Suprapubic skin (tissue), 4 donors: ENCODE measurements at places on chromosomes 6 and 20. TPM values are rescaled to one million over a fixed set of nuclear protein-coding genes. Genes with fewer than 3 reads are reported as not detected.
A peak's percentile ranks its signal among the peaks of the same experiment; 100 is the strongest.

The MED20 gene
- 18.0 TPM for total RNA-seq

The RAMACL gene
- 1.0 TPM for total RNA-seq

The HTR1E gene
- not detected for total RNA-seq

The WFDC5 gene
- 391 TPM for total RNA-seq

The BMP6 gene
- total RNA-seq = 7.4 TPM

The TMEM244 gene
- total RNA-seq = not detected

The LST1 gene
- total RNA-seq = 3.7 TPM

The PRDM13 gene
- total RNA-seq = not detected

The ZNF165 gene
- 0.64 TPM for total RNA-seq

The C6orf15 gene
- total RNA-seq = 20.7 TPM

The PLG gene
- total RNA-seq = not detected

The CCN5 gene
- total RNA-seq = 41.2 TPM

DNA sequence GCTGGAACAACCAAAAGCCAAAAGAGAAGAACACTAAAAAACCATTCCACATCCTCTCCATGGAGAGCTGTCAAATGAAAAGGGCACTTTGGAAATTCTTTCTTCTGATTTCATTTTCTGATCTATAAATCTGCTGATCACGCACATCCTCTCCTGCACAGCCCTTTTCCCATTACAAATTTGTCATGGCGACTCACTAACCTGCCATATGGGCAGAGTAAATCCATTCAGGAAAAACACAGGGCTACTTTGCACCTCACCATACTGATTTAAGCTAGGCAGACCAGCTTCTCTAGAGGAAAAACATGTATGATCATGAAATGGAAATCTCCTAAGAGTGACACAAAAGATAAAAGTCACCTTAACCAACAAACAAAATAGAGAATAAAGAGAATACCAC, 26.0 kb downstream of the TOMM6 start:
- no peak for DNase-seq

DNA sequence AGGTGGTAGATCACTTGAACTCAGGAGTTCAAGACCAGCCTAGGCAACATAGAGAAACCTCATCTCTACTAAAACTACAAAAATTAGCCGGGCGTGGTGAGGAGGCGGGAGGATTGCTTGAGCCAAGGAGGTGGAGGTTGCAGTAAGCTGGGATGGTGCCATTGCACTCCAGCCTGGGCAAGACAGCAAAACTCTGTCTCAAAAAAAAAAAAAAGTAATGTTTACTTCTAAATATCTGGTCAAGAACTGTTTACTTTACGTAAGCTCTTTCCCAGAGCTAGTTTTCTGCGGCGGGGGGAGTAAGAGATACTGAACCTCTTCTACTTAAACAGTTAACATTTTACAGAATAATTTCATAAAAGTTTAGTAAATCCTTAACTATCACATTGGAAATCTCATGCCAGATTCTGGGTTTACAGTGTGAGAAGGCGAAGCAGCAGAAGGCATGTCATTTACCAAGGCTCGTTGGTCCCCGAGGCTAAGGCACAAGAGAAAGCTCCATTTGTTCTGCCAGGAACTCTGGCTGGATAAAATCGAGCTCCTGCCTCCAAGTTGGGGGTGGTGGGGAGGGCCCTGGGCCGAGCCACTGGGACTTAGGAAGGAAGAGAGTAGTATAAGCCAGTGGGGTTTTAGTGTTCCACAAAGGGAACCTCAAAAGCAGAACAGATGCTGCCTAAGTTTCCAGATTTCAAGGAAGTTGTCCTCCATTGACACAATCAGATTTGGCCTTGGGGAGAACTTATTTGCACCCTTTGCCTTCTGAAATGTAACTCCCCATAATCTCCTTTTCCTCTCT, 41.7 kb downstream of the ARFGEF2 start:
- DNase-seq = no peak

DNA sequence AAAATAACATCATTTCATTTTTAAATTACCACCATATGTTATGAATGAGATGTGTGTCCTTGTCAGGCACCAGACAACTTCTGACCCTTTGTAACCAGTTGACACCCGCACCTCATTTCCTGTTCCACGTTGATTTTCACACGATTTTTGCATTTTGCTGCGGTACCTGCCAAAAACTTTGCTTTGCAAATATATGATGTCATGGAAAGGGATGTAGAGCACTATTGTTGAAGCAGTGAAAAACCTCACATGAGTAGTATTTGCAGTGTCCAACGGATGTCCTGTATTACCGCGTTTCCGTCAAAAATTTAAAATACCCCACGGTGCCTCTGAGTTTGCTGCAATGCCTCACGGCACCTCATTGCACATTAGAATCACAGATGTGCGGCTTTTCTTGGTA, 115.6 kb downstream of the MTHFD1L start:
- DNase-seq = no peak

DNA sequence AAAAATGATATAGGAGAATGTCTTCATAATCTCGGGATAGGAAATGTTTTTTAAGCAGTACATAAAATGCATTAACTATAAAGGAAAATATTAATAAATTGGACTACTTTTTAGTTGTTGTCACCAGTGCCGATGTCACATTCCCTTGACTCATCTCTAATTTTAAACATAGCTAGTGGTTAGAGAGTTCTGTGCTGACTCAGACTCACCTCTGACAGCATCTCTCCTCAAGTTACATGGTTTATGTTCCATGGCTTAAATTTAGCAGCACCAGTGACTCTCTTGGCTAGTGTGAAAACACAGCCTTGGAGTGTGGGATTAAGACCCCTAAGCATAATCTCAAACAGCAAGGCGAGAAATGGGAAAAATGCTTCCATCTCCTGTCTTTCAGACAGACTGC, 311.8 kb upstream of the MMS22L start:
- DNase-seq = no peak

- DNase-seq = no peak
Observed at GRCh38 chr6:167849846-167850459, 23.2 kb downstream of the AFDN start.

GRCh38 chr6:34383656-34384320, 8.7 kb downstream of the NUDT3 start:
- no peak for DNase-seq

DNA sequence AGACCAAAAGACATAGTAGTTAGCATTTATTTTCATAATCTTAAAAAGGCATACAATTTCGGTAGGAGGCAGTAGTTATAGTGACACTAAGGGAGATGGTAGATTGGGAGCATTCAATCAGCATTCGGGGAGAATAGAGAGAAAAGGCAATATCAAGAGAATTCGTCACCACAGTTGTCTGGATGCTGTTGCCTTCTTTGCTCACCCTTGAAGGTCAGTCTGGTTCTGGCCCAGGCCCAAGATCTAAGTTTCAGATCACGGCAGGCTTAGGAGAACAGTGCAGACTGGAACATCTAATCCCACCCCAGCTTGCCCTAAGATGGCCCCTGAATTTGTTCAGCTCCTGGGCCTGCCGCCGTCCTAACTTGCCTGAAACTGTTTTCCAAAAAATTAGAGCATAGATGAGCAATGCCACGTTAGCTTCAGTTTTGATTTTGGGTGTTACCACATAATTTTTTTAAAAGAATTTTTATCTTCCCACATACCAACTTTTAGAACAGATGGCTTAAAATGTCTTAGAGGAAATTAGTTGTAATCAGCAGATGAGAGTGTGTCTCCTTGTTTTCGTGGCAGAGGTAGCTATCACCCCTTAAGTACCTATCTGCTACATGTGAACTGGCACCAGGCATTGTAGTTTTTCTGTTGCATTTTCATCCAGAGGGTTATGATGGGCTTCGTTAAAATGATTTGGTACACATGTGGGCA, 8.3 kb upstream of the CEP85L start:
- DNase-seq = no peak

- DNase-seq = peak; percentile 40
Observed at GRCh38 chr20:5484926-5485325, 168.2 kb upstream of the PROKR2 start.

- DNase-seq = no peak
Observed at GRCh38 chr6:16285467-16286150, 47.2 kb downstream of the GMPR start.

DNA sequence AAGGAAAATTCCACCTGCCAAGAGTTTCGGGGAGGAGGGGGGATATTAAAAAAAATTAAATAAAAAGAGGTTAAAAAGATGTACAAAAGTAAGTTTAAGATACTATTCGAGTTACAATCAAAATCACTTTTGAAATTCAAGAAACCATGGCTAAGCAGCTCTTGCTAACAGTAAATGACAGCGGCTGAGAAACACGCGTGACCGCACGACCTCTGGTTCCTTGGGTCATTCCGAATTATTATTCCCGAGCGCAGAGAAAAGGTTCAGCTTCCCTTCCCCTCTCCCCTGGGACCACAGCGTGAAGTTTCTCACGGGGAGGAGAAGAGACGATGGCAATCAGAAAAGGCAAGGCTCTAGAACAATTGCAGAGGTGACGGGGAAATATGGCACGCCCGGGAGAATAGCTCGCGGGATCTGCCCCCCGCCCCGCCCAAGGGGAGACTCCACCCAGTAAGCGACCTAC, 496 bp downstream of the TMEM242 start:
- DNase-seq = peak; percentile 93

DNA sequence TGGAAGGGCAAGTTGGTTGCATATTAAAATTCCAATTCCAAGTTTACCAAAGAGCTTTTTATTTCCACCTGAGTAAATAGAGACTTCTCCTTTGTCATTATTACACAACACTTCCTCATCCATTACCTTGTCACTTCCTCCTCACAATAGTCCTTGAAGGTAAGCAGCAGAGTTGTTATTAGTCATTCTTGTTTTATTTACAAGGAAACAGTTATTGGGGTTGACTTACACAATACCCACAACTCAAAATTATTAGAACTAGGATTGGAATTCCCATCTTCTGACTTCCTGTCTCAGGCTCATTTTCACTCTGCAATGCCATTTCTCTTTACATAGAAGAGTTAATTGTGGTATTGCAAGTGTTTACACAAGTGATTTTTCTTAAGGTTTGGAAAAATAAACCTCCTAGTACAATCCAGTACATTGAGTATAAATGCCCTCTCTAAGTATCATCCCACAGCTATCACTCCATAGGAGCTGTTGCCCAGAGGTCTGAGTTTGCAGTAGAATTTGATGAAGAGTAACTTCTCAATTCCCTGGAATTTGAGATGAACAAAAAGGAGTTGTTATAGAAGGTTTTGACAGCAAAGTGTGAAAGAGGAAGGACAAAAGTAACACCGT, 28.9 kb upstream of the MTRF1L start:
- no peak for DNase-seq

DNA sequence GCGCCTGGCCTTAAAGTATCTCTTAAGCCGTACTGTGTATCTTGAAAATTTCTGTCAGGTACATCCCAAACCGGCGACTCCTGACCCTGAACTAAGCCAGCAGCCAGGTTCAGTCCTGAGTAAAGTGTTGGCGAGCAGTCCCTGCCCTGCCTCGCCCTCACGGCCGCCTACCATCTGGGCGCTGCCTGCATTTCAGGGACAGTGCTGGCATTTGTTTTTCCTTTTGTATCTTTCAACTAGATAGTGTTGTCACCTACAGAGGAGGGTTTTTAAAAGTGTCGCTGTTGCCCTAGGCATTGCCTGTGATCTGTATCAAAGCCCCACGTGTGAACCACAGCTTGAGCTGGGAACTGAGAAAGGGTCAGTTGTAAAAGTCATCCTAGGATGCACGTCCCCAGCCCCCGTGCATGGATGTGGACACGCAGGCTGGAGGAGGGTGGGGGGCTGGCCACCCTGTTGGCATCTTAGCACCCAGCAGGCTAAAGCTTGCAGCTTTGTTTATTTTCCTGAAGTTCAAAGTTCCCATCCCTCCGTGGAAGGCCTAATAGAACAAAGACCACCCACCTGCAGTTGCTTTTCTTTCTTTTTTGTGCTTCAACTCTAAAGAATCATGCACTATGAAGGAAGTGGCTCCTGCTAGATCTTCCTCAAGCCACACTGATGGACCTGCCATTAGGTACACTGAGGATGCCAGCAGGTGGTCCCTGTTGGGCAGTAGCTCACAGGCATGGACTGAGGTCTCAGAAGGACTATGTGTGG, 136.8 kb downstream of the ZDHHC14 start:
- no peak for DNase-seq

DNA sequence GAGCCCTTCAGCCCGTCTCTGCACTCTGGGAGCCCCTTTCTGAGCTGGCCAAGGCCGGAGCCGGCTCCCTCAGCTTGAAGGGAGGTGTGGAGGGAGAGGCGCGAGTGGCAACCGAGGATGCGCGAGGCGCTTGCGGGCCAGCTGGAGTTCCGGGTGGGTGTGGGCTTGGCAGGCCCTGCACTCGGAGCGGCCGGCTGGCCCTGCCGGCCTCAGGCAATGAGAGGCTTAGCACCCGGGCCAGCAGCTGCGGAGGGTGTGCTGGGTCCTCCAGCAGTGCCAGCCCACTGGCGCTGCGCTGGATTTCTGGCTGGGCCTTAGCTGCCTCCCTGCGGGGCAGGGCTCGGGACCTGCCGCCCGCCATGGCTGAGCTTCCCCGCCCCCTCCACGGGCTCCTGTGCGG, 49.8 kb downstream of the GMPR start:
- no peak for DNase-seq

DNA sequence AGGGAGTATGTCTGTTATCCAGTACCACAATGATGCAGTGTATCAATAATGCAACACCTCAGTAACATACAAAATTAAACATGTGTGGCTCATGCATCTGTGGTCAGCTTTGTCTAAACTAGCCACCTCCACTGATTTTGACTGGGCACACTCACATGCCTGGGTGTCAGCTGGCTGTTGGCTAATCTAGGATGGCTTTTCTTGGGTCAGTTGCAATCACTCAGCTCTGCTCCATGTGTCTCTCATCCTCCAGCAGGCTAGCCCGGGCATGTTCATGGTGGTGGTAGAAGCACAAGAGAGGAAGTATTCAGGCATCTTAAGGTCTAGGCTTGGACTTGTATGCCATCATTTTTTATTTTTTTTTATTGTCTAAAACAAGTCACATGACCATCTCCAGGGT, 59.3 kb upstream of the JAG1 start:
- no peak for DNase-seq

GRCh38 chr6:110296241-110297025, 61.7 kb downstream of the METTL24 start:
- no peak for DNase-seq

DNA sequence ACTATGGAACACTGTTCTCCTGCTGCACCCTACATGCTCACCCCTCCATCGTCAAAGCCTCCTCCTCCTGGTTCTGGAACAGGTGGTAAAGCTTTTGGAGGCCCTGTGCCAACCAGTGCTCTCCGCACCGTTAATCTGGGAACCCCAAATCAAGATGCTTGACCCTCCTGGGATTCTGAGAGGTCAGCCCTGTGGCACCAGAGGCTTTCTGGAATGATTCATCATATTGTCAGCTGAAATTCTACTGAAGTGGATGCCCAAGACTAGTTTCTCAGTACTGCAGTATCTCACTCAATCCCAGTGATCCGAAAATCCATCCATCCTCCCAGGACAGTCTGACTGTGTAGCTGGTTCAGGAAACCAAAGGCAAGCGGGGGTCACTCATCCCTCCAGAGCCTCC, 92.7 kb downstream of the TRERF1 start:
- DNase-seq = no peak
